ENCODE measurements at places on chromosomes 2 and 18.
A peak's percentile ranks its signal among the peaks of the same experiment; 100 is the strongest.

DNA sequence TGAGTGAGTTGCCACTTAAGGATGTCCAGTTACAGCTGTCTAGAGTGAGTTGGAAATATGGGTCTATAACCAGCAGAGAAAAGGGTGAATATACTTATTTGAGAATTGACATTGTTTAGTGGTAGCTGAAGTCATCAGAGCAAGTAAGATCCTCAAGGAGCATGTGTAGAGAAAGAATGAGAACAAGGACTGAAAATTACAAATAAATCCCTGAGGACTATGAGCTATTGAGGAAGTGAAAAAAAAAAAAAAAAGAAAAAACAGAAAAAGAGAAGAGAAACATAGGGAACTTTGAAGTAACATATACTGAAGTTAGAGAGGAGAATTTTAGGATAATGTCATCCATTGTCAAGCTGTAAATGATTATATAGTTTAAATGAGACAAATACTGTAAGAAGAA is 134.0 kb upstream of the CCDC68 start:
- DNase-seq: no peak

DNA sequence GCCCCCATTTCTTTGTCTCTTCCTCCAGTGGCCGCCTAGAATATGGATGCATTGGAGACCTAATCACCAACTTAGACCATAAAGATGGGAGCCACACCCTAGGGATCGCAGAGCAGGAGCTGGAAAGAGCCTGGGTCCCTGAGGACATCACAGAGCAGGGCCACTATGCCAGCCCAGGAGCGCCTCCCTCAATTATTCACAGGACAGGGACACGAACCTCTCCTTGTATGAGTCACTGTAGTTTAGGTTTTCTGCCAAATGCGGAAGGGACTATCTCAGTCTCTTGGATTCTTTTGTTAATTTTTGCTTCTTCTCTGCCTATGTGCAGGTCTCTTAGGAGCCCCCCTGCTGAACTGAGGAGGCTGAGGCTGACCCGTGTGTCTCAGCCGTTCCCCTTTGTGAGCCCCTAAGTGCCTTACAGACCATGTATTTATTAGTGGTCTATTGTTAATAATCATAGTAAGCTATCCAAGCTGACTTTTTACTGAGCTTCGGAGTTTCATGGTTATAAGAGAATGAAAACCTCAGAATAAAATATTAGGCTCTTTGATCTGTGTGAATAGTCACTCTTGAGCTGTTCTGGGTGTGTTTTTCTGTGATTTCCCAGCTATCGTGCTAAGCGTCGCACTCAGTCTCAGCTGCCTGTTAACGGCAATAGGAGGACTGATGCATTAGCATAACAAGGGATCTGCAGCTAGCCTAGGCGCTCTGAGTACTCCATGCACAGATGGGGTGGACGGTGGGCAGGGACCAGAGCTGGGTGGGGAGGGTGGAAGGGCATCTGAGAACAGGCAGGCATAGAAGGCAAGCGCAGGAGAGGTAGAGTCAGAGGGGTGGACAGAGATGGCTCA is 12.7 kb upstream of the PTPN4 start:
- no peak for DNase-seq

GRCh38 chr2:159933040-159933726 is 129.2 kb downstream of the PLA2R1 start:
- no peak for DNase-seq

GRCh38 chr2:148994341-148994740 is 44.2 kb upstream of the LYPD6B start:
- no peak for DNase-seq

DNA sequence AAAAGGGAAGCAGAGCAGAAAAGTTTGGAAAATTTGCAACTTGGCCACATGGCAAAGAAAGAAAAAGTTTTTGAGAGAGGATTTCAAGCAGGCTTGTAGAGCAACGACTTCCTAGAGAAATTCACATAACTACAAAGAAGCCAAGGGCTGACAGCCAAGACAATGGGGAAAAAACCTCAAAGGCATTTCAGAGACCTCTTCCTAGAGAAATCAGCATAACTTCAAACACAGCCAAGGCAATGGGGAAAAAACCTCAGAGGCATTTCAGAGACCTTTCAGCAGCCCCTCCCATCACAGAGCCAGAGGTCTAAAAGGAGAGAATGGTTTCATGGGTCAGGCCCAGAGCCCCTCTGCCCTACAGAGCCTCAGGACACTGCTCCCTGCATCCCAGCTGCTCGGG is 7.2 kb downstream of the ADI1 start:
- no peak for DNase-seq

DNA sequence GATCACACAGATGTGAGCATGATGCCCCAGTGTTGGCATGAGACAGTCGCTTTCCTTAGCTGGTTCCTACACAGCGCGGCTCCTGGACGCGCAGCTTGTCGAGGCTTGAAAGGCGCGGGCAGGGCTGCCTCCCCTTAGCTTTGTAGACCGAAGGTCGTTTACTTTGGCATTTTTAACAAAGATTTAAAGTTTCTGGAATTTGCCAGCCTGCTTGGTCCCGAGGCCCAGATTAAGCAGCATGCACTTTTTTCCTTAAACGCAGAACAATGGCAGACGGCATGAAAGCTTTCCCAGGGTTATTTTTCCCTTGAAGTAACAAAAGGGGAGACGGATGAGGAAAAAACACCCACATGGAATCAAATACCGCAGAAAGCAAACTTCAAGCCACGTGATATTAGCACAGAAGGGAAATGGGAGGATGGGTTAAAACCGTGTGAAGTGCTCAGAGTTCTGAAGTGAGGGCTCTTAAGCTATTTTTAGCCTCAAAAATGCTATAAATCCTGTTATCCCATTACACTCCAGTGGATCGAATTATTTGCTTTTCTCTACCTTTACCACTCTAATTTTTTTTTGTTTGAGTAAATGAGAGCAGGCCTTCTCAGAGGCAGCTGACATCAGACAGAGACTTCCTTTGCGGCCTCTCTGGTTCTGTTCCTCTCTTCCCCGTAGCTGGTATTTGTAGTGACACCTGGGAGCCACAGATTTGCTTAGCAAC is 55.7 kb downstream of the NPAS2 start:
- peak; percentile 95 for DNase-seq

GRCh38 chr2:70123051-70123828 is 36.0 kb downstream of the PCBP1 start:
- no peak for DNase-seq

- no peak for DNase-seq
Measured at GRCh38 chr2:36376319-36376765, 20.8 kb downstream of the CRIM1 start.

GRCh38 chr18:579238-579637 is 942 bp upstream of the CETN1 start:
- no peak for DNase-seq
